Mucosa of gallbladder (tissue), 1 donor: ENCODE measurements at places on chromosomes 12 and 14. TPM values are rescaled to one million over a fixed set of nuclear protein-coding genes. Genes with fewer than 3 reads are reported as not detected.

GRCh38 chr12:5884285-5884684 is 60.8 kb downstream of the ANO2 start:
- no peak for DNase-seq

- DNase-seq: no peak
Observed at GRCh38 chr12:44490181-44490580, 385.9 kb downstream of the NELL2 start.

GRCh38 chr14:50792051-50792477 is 38.9 kb downstream of the NIN start:
- DNase-seq: no peak

- peak; percentile 22 for DNase-seq
Observed at GRCh38 chr12:26056335-26056734, 68.5 kb downstream of the BHLHE41 start.

DNA sequence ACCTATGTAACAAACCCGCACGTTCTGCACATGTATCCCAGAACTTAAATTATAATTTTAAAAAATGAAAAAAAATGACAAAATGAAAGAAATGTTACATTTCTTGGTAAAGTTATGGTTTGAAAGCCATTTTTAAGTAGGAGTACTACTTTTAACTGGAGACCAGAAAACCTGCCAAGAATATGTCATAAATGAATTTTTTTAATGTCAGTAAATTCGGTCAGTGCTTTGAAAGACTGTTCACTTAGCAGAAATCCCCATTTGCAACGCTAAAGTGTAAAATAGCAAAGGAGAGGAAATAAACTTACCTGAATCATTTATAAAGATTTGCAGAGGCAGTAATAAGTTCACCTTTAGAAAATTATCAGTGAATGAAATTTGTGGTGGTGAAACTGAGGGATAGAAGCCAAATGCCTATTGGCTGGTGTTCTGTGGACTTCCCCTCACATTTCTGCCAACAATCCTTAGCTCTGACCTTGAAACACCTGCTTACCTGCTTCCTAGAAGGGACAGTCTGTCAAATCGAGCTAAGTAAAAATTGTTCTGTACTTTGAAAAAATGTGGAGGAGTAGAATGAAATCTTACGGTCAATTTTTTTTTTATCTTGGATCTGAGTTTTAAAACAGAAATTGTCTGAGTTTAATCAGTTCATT is 714.2 kb downstream of the SLC6A15 start:
- no peak for DNase-seq

DNA sequence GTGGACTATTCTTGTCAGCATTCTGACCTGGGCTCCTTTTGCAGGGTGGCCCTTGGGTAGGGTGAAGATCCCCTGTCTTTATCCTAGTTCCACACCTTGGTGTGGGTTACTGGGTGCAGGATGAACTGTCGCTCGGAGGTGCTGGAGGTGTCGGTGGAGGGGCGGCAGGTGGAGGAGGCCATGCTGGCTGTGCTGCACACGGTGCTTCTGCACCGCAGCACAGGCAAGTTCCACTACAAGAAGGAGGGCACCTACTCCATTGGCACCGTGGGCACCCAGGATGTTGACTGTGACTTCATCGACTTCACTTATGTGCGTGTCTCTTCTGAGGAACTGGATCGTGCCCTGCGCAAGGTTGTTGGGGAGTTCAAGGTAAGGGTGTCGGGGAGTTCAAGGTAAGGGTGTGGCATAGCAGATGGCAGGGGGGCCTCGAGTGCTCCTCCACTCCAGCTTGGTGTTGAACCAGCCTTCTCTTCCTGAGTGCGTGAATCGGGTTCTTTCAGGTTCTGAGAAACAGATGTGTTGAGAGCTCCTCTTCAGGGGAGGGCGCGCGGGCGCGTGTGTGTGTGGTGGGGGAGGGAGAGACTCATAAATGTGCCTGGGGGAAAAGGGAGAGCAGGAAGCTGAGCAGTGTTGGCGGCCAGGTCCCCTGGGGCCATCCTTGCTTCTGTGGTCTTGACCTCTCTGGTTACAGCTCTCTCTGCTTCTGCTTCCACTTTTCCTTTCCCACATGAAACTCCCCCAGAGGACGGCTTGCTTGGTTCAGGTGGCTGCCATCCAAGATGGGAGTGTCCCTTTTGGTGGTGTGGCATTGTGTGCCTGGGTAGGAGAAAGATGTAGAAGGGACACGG is 4.0 kb downstream of the ATG101 start:
- peak; percentile 22 for DNase-seq

- DNase-seq: no peak
Observed at GRCh38 chr12:94207849-94208621, 59.7 kb downstream of the PLXNC1 start.

DNA sequence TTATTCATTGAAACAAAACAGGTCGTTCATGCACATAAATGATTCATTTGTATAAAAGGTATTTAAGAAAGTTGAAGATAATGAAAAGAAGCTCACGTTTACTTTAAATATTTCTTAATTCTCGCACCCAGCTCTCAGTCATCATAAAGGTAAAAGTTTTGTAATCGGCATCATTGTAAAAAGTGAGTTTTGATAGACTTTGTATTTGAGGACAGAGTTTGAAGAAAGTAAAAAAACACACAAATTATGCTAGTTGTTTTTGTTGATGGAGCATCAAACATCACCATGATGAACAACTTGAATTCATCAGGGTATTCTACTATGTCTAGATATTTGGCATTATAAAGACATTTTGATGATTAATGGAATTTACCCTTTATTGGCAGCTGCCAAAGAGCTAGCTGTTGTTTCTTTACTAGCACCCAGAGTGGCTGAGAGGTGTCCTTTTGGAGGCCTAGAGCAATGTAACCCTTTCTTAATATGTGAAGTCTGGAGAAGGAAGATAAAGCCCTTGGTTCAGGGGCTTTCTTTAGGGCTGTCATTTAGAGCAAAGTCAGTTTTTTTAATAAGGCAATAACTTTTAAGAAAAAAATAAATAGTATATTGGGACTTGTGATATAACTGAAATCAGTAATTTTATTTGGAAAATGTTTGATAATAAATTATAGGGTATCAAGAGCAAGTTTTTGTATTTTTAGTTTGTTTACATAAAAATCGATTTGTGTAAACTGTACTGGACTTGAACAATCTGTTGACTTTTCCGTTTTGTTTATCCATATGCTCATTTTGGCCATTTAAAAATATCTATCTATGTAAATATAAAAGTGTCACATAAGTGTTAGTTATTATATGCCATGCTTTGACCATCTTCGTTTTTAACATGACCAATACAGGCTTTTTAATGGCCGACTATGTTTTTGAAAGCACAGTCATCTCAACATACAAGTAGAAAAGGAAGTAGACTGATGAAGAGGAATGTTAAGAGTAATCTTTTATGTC is 7.4 kb downstream of the GLRX5 start:
- DNase-seq: no peak

GRCh38 chr12:59708064-59708463 is 112.2 kb downstream of the SLC16A7 start:
- DNase-seq: no peak

DNA sequence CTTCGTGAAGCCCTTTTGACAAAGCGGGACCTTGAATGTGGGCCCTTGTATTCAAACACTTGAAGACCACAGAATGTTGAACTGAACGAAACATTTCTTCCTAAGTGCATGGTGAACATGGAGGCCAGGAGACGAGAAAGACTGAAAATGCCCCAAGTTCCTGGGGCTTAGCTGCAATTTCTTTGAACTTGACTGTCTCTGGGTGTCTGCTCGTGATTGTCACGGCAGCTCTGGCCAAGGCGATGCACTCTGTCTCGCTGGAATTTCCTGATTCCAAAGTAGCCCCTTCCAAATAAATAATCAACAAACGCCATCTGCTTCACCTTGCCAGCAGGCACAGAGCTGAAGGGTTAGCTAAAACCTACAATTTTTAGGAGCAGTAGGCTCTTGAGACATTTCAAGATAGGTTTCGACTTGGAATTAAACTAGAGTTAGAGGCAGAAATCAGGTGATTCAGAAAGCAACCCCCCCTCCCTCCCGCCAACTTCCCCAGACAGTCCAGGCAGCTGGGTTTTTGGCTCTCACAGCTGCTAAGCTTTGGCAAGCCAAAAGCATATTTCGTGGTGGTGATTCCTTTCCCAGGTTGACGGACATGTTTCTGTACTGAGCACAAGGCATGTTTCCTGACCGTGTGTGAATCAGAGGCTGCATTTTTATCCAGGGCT is 13.5 kb upstream of the IRF2BPL start:
- DNase-seq: no peak

DNA sequence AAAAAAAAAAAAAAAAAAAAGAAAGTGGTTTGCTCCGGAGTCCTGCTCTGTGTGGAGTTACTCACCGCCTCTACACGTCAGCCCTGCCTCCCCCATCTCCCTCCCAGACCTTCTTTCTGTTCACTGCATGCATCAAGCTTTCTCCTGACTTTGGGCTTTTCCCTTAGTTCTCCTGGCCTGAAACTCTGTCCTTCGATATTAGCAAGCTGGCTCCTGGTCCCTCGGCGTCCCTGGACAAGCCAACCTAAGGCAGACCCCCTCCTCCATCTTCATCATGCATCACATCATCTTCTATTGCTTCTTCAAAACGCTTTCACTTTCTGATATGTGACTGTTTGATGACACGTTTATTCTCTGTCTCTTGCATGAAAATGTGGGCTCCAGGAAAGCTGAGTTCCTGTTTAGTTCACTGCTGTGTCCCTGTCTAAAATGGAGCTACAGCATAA is 40.6 kb downstream of the SLC15A4 start:
- DNase-seq: no peak

DNA sequence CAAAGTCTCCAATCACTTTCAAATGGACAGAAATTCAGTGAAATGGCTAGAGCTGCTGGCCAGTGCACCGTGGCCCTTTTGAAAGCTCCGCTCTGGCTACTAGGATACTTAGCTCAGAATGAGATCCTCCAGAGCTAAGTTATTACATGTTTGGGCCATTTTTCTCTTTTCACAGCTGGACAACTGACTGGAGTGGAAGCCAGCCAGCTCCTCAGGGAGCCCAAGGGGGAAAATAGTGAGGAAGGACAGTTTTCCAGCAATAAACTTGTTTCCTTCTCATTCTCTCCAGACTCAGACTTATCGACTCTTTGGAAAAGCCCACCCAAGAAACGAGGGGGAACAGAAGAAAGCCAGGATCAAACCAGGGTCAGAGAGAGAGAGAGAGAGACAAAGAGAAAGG is 266.0 kb downstream of the KSR2 start:
- DNase-seq: no peak

GRCh38 chr12:117528538-117528937 is 167.1 kb upstream of the NOS1 start:
- no peak for DNase-seq

- no peak for DNase-seq
Observed at GRCh38 chr12:23006413-23006812, 381.4 kb downstream of the ETNK1 start.

- no peak for DNase-seq
Observed at GRCh38 chr12:66279123-66279712, 23.1 kb upstream of the HELB start.

DNA sequence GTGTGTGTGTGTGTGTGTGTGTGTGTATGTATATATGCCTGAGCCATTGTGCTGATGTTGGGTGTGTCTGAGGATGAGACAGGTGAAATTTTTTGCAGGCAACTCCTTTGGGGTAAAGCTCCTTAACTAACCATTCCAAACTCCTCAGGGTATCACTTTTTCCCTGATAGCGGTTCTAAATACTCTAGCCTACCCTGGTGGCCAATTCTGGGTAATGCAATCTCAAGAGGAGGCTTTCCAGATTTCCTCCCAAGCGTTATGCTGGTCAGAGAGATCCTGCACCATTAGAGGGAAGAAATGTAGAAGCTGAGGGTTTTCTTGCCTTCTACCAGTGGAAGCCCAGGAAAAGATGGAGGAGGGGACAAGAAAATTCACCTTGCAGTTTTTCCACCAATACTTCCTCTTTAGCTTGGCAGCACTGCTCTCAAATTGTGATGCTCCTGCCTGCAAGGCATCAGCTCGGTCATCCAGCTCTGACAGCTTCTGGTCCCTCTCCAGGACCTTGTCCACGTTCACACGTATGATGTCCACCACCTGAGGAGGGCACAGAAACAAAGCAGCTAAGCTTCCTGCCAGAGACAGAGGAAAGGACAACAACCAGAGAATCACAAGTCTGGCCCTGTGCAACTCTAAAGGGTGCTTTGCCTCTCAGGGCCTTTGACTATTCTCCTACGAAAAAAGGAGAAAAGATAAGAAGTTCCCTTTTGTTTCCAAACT is 4.9 kb downstream of the VAMP1 start:
- DNase-seq: peak; percentile 64

GRCh38 chr12:87304406-87304805 is 724.8 kb downstream of the C12orf50 start:
- no peak for DNase-seq

DNA sequence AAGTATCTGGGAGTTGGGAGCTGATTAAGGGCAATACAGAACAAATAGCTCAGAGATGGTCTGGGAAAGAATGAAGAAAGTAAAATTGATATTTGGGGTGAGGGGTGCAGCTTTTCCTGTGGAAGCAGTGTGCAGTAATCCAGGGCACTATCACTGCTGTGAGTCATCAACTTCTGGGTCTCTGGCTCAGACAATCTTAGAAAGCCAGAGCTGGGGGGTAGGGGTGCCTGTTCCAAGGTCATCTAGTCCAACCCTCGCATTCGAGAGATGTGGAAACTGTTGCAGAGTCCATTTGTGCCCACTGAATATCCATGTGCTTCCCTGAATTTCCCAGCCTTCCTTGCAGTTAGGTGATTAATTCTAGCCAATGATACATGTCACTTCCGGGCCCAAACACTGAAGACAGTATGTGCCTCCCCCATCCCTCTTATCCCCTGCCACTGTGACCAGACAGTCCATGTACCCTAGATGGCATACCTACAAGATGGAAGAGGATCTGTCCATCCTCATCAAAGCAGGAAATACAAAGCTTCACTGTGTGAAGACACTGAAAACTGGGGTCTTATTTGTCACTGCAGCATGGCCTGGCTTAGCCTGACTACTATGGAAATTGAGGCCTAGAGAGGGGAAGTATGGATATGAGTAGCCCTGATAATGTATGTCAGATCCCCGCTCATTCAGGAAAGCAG is 51.9 kb downstream of the ZFP36L1 start:
- no peak for DNase-seq

- DNase-seq: no peak
Observed at GRCh38 chr12:12387501-12387900, 30.6 kb downstream of the BORCS5 start.

DNA sequence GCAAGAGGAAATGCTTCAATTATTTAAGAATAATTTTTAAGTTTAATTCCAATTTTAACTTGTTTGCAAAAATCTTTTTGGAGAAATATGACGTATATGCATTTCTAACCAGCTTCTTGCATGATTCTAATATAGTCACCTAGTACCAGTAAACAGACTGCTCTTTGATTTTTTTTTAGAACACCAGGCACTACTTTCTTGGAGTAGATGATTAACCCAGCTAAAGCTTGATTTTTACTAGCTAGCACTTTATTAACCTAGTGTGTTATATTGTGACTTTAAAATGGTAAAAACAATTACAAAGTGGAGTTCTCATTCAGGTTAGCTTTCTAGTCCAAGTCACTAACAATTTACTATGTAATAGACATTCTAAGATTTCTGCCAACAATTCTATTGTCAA is 32.6 kb upstream of the FGD4 start:
- DNase-seq: no peak

GRCh38 chr12:52740584-52740983 is 36.6 kb downstream of the KRT76 start:
- DNase-seq: no peak

The KRT80 gene
- total RNA-seq: 15.5 TPM

The OGFOD2 gene
- total RNA-seq: 32.5 TPM

The GEMIN2 gene
- total RNA-seq: 9.4 TPM

The PNN gene
- 60.1 TPM for total RNA-seq

The ZDHHC22 gene
- 0.09 TPM for total RNA-seq

The MFAP5 gene
- 6.8 TPM for total RNA-seq
